CD8-positive, alpha-beta T cell (primary cell): ENCODE measurements at places on chromosomes 7 and 10. TPM values are rescaled to one million over a fixed set of nuclear protein-coding genes. Genes with fewer than 3 reads are reported as not detected.

Gene SMO
- total RNA-seq, result not detected

Gene ZNF488
- not detected for total RNA-seq

Gene MACC1
- total RNA-seq, result 0.06 TPM

DNA sequence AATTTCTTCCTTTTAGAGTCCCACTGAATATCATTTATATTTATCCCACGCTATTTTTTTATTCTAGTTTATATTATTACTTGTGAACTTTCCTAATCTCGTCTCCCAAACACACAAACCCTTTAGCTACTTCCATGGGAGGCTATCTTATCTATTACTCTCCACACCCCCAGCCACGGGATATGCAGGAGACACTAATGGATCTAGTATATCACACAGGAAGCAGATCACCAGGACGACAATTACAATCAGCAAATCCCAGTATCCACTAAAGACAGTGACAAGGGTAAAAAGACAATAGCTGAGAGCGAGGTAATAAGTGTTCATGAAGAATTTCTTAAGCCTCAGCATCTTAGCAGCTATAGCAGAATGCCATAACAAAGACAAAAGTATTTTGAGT lies 3.8 kb upstream of the AKR1E2 start:
- DNase-seq, result no peak

DNA sequence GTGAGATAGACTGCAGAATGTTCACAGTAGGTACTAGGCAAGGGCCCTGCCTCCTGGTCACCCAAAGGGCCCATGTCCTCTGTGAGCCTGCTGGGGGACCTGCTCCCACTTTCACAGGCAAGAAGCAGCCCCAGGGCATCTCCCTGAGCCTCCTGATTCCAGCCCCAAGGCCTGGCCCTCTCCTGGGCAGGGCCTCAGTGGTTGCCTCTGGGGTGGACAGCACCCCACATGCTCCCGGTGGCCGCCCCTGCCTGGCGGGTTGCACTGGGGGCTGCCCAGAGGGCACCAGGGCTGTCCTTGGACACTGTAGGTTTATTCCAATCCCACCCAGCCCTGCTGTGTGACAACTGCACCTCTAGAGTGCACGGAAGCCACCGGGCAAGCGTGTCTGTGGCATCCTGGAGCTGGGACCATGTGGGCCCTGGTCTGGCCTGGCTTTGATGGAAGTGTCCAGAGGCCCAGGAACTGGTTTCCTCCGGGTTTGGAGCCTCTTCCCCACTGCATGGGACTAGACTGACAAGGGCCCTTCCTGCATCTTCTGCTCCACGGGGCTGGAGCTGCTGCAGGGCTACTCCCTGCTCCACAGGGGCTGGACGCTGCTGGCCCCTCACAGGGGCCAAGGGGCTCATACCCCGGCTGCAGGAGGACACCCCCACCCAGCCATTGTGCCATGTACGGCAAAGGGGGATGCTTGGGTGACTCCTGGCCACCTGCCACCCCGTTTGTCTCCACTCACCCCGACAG lies 25.0 kb upstream of the SYCE1 start:
- DNase-seq, result no peak
